ENCODE measurements at places on chromosomes 2 and 18.

GRCh38 chr2:15763822-15764682, 172.4 kb downstream of the DDX1 start:
- no peak for DNase-seq

DNA sequence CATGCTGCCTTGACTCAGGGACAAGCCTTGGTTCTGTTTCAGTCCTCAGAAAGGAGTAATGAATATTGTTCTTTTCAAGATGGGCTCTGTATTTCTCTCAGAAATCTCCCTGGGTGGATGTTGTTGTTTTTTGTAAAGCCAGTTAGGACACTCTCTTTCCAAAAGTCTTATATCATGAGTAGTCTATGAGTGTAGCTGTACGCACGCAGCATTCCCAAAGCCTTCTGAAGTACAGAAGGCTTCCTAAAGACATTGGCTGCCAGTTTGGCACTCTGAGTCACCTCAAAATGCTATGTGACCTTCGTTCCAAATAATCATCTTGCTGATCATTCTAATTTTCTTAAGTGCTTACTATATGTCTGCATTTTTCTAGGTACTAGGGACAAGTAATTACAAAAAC, 16.7 kb upstream of the GTF2A1L start:
- DNase-seq = no peak

GRCh38 chr2:229519655-229520430, 194.5 kb downstream of the DNER start:
- no peak for DNase-seq

DNA sequence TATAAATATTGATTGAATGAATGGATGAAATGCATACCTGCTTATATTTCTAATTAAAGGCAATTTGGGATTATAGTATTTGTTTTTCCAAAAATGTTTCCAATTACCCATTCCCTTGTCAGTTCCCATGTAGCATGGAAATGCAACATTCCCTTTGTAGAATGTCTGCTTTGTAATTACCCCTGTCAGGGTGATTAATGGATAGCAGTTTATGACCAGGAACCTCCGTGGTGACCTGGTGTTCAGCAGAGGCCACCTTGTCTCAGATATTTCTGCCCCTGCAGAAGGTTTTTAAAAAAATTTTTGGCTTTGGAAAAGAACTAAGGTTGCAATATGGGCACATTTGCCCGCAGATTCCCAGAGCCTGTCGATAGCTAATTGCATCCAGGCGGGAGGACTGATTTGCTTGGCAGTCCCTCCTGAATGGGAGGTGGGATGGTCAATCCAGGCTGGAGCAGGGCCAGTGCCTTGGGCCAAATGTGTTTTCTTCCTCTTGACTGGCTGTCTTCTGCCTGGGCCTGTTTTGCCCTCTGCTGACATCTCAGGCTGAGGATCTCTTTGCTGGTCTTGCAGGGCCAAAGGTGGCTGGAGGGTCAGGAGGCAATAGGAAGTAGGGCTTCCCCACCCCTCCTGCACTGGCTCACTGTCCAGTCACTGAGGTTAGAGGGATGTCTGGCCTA, 82.1 kb downstream of the TMEM182 start:
- no peak for DNase-seq
